IPS DF 6.9 (cell line): ENCODE measurements at places on chromosomes 7 and 10.

DNA sequence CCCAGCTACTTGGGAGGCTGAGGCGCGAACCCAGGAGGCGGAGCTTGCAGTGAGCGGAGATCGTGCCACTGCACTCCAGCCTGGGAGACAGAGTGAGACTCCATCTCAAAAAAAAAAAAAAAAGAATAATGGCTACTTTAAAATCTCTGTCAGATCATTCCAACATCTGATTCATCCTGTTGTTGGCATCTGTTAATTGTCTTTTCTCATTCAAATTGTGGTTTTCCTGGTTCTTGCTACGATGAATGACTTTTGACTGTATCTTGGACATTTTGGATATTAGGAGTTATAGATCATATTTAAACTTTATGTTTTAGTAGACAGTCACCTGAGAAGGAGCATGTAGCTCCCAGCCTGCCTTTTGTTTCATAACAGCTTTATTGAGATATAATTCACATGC is 8.5 kb downstream of the TPST1 start:
- no peak for DNase-seq

DNA sequence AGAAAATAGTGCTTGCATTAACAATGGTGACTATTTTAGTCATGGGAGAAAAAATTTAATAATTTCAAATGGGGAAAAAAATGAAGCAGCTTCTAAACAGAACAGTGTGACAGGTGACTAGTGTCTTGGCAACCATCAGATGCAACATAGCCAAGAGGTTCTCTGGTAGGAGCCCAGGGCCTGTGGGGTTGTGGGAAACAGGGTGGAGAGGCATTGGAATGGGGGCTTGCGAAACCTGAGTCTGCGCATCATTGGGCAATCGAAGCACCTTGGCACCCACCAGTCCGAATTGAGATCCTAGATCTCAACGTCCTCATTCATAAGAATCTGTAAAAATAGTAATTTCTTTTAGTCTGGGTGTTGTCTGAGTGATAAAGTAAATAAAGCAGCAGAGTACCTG is 19.2 kb upstream of the PARD3 start:
- DNase-seq = no peak

GRCh38 chr10:91347529-91347928 is 62.6 kb upstream of the HECTD2 start:
- DNase-seq = no peak

DNA sequence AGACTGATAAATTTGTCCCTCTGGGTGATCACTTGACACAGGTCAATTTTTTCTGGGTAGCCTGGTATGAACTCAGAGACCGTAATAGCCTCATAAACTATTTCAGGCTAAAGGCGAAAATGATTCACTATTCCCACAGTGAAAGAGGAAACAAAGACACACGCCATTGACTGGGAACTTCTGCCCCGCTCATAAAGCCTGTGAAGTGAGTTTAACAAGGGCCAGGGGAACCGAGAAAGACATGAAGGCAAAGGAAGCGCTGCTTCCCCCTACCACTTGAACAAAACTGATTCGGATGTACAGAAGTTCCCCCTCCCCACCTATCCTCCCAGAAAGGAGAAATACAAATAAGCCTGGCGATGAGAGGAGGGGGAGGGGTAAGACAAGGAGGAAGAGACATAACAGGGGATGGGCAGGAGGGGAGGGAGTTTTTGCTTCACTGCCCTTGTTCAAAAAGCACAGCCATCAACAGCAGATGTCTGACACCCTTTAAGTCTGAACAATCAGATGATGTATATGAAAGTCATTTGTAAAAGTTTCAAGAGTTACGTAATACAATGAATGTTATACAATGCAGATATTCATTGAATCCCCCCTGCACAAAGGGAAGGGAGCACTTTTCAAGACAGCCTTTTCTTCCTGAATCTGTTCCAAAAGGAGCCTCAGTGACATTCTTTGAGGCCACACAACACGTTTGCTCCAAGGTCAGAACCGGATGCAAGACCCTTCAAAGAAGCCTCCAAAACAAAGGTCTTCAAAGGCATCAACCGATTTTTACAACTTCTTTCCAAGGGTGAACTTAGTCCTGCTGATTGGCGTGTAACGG is 734 bp downstream of the ABCB4 start:
- DNase-seq = no peak

DNA sequence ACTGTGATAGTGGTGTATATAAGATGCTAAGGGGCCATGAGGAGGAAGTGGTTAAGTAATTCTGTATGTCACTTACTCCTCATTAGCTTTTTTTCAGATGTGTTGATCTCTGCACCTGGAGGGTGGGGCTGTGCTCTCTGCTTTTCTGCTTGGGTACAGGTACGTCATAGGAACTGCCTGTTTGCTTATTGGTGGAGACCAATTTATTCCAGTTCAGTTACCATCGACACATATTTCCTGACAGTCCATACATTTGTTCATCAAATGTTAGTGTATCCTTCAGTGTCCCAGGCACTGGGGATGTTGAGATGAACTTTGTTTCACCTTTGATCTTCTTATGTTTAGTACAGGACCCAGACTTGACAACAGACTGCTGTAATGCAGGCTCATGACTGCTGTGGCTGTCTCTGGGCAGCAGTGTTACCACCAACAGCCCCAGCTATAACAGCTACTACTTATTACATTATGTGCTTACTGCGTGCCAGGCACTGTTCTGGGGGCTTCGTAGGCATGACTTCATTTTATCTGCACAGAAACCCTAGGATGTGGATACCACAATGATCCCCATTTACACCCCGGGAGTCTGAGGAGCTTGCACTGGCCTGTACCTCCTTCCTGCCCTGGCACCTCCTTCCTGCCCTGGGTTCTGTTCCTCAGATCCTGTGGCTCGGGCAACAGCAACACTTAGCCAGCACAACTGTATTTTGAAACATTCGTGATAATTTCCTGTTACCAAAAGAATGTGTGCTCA is 87.4 kb downstream of the BUB3 start:
- DNase-seq = no peak

DNA sequence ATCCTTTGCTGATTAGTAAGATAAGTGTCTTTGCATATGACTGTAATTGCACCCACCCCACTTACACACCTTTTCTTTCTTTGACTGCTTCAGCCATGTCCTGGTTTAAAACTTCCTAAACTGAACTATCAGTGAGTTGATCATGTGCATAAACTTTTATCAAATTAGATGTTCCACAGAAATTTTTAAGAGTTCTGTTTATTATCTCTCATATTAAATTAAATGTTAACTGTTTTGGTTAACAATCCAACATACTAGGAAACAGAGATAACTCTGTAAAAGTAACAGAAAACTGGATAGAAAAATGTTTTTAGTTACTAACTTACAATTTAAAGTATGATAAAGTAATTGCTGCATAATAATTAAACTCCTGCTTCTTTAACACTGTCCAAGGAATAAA is 959.6 kb upstream of the LRRN3 start:
- no peak for DNase-seq

DNA sequence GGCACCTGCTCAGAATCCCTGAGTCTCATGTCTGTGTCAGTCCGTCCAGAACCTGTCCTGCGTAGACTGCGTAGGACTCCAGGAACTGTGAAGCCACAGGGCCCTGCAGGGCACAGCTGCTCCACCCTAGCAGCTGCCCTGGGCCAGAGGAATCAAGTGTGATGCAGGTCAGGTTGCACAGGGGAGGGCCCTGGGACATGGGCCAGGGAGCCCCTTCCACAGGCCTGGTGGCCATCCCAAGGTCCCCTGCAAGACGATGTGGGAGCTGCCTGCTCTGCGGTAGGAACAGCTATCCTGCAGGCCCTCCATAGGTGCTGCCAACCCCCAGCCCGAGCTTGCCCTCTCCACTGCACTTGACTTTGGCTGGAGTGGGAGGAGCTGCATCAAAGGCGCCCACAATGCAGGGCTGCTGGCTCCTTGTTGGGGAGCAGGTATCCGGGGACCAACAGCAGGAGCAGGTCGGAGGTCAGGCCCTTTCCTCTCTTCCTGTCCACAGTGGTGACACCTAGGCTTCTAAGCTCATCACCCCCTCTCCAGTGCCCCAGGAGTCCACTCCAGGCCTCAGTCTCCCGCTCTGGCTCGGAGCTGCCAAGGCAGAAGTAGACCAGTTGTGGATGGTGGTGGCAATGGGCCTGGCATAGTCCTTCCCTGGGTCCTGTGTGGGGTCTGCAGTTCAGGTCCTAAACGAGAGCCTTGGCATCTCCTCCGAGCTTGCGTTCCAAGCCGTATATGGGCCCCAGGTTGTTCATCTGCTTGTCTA is 149.1 kb downstream of the MAPK8 start:
- DNase-seq = no peak

- DNase-seq = no peak
Observed at GRCh38 chr10:130992802-130993523, 318.6 kb downstream of the TCERG1L start.

DNA sequence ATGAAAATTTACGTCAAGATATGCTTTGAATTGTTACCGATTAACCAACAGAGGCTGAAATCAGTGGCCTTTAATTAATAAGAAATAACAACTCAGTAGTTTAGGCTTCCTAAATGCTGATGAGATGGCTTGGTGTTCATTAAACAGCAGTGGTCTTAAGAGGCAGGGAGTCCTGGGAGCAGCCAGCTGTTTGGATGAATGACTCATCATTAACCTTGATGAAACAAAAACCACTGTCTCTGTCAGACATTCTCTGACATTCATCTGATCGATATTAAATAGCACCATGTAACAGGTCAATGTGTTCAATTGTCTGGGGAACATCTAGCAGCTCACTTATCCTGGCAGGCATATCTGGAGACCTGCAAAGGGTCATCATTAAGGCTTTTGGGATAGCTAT is 234.2 kb upstream of the LRRN3 start:
- no peak for DNase-seq
